Epithelial cell of alveolus of lung (primary cell): ENCODE measurements at places on chromosomes 2 and 18. TPM values are rescaled to one million over a fixed set of nuclear protein-coding genes. Genes with fewer than 3 reads are reported as not detected.

Gene IL37
- total RNA-seq = not detected in 2 replicates

Gene RGPD3
- total RNA-seq = under 0.01 and 0.13 TPM in 2 replicates

Gene KYNU
- total RNA-seq = 4.4 and 25.7 TPM in 2 replicates

Gene NEURL3
- total RNA-seq = 0.13 TPM in 1 of 2 replicates, not detected in the other

Gene NT5C1B
- not detected in 2 replicates for total RNA-seq

Gene FSHR
- not detected in 2 replicates for total RNA-seq

Gene IL1R2
- 1.0 and 6.1 TPM in 2 replicates for total RNA-seq

Gene HOXD13
- total RNA-seq = not detected in 2 replicates

Gene BMP10
- total RNA-seq = not detected in 2 replicates

Gene L3MBTL4
- total RNA-seq = 0.24 and 1.3 TPM in 2 replicates

Gene CYP27C1
- total RNA-seq = 0.26 and 0.48 TPM in 2 replicates

Gene DSG4
- not detected in 2 replicates for total RNA-seq

Gene BCL11A
- total RNA-seq = 2.5 and 5.4 TPM in 2 replicates

Gene TBR1
- total RNA-seq = under 0.01 and 0.32 TPM in 2 replicates

Gene CPS1
- total RNA-seq = 13.4 and 23.7 TPM in 2 replicates

Gene TSGA10
- 0.72 and 0.91 TPM in 2 replicates for total RNA-seq

Gene HOXD11
- total RNA-seq = not detected in 2 replicates

Gene CHRND
- total RNA-seq = 2.7 TPM in 1 of 2 replicates, not detected in the other

Gene CHST9
- total RNA-seq = not detected in 2 replicates

Gene AFF3
- 5.7 and 6.6 TPM in 2 replicates for total RNA-seq

Gene TUBA3E
- total RNA-seq = not detected in 2 replicates

Gene PCARE
- not detected in 2 replicates for total RNA-seq

Gene ARHGAP15
- 1.4 and 3.0 TPM in 2 replicates for total RNA-seq

Gene SP5
- total RNA-seq = not detected in 2 replicates

Gene SERPINB11
- total RNA-seq = not detected in 2 replicates

Gene NETO1
- not detected in 2 replicates for total RNA-seq

Gene GKN2
- not detected in 2 replicates for total RNA-seq

Gene UGT1A7
- 0.13 TPM in 1 of 2 replicates, not detected in the other for total RNA-seq

Gene PRSS56
- total RNA-seq = 0.48 TPM in 1 of 2 replicates, not detected in the other

Gene ECEL1
- not detected in 2 replicates for total RNA-seq

Gene THSD7B
- 0.13 TPM in 1 of 2 replicates, not detected in the other for total RNA-seq
